Activated CD8-positive, alpha-beta T cell treated with anti-CD3 and anti-CD28 coated beads, Interleukin-2, amount 10 ng/mL, durations not matched to agents 7 days and 5 days (primary cell): ENCODE measurements at places on chromosomes 13 and 19.

- peaks cover 36% of the 10 kb centered on the region for H3K4me1 ChIP-seq
- H3K27me3 ChIP-seq, result peaks cover 7% of the 10 kb centered on the region
- H3K36me3 ChIP-seq, result peaks cover 12% of the 10 kb centered on the region
- H3K27ac ChIP-seq, result peak overlapping the region; percentile 89
- DNase-seq, result no peak
Measured at GRCh38 chr19:42252365-42253244, 2.3 kb downstream of the ERF start.

DNA sequence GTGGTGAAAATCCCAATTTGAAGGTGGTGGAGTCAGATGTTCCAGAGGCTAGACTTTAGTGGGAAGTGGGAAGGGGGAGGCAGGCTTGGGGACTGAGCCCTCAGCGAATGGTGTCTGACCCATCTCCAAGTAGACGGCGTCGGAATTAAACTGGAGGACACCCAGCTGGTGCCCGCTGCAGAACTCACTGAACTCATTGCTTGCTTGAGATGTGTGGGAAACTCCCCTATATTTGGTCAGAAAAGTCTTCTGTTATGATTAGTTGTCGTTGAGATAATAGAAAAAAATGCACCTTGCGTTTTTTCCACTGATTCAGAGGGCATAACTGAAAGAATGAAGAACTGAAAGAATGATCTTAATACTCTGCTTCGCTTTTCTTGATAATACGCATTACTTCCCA, 871 bp upstream of the ZNF583 start:
- peak overlapping the region; percentile 87 for H3K27ac ChIP-seq
- H3K4me1 ChIP-seq, result peaks cover 21% of the 10 kb centered on the region
- H3K4me3 ChIP-seq, result peak overlapping the region; percentile 79

DNA sequence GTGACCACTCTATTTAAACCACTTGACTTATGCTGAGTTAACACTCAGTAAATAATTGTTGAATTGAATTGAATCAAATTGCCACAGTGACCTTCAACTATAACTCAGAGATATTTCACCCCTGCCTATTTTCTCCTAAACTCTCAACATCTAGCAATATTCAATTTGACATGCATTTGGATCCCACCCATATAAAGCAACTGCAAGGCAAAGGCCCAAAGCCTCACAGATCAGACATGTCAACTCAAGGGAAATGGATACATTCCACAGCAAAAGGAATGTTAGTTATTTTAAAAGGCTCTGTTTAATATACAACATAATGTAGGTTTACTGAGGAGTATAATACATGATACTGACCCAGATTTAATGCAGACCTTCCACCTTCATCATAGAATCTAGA, 107.4 kb downstream of the KCTD12 start:
- H3K27me3 ChIP-seq, result no peaks in the 10 kb centered on the region
- no peaks in the 10 kb centered on the region for H3K36me3 ChIP-seq
- no peak overlapping the region for H3K4me3 ChIP-seq

DNA sequence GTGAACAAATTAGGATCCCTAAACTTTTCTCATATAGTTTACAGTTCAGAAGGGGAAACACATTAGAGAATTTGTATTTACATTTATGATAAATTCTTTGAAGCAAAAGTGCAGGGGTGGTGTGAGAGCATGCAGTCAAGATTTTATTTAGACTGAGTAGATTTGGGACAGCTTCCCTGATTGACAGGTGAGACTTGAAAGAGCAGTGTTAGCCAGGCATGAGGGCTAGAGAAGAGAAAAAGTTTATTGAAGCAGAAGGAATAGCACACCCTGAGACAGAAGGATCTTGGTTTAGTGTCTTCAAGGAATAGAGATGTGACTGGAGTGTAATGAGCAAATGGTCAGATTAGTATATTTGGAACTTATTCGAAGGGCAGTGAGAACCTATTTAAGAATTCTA, 50.5 kb downstream of the PDS5B start:
- peaks cover 2% of the 10 kb centered on the region for H3K36me3 ChIP-seq
- H3K4me3 ChIP-seq, result no peak overlapping the region
- H3K27me3 ChIP-seq, result no peaks in the 10 kb centered on the region
- H3K27ac ChIP-seq, result no peak overlapping the region

DNA sequence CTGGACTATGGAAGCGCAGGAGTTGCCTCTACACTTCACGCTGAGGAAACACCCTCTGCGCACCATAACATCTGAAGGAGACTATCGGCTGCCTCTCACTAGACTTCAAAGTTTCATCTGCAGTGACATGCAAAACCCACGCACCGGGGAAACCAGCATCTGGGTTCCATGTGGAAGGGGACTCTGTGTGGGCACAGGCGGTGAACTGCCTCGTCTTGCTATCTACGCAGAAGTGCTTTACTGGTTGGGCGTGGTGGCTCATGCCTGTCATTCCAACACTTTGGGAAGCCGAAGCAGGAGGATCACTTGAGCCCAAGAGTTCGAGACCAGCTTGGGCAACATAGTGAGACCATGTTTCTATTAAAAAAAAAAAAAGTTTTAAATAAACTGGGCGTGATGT, 116.4 kb downstream of the STK24 start:
- no peak overlapping the region for H3K27ac ChIP-seq
- H3K27me3 ChIP-seq, result no peaks in the 10 kb centered on the region
- DNase-seq, result no peak
- peaks cover 57% of the 10 kb centered on the region for H3K36me3 ChIP-seq
- H3K4me3 ChIP-seq, result no peak overlapping the region

DNA sequence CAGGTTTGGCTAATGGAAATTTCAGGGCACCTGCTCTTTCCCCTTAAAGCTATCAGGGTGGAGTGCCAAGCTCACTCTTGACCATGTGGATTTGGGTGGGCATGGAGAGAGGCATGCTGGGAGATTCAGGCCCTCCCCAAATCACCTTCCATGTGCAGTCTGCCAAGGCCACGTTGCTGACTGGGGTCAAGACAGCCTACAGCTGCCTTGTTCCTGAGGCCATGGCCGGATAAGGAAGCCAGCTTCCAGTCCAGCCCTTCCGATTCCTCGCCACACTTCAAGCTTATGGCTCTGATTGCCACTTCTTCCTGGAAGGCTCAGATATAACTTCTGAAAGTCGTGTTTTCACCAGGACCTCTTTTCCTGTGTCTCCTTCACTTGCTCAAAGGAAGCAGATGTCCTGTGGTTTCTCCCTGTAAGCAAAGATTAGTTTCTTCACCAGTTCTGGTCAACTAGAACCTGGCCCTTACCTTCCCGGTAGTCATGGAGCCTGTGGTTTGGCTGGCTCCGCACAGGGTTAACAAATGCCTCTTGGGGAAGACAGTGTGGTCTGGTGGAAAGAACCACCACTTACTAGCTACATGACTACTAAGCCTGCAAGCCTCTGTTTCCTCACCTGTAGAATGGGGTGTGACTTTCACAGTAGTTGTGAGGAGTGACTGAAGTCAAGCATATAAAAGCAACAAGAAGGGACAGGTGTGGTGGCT, 16.1 kb upstream of the TPT1 start:
- DNase-seq, result peak; percentile 47
- H3K4me1 ChIP-seq, result peaks cover 44% of the 10 kb centered on the region
- H3K36me3 ChIP-seq, result peaks cover 43% of the 10 kb centered on the region
- peak overlapping the region; percentile 89 for H3K27ac ChIP-seq
- H3K27me3 ChIP-seq, result no peaks in the 10 kb centered on the region

- H3K27ac ChIP-seq, result no peak overlapping the region
- peaks cover 10% of the 10 kb centered on the region for H3K36me3 ChIP-seq
- H3K4me1 ChIP-seq, result peaks cover 29% of the 10 kb centered on the region
- H3K27me3 ChIP-seq, result no peaks in the 10 kb centered on the region
- DNase-seq, result no peak
- H3K4me3 ChIP-seq, result no peak overlapping the region
Measured at GRCh38 chr13:41955605-41956004, 5.3 kb downstream of the VWA8 start.

DNA sequence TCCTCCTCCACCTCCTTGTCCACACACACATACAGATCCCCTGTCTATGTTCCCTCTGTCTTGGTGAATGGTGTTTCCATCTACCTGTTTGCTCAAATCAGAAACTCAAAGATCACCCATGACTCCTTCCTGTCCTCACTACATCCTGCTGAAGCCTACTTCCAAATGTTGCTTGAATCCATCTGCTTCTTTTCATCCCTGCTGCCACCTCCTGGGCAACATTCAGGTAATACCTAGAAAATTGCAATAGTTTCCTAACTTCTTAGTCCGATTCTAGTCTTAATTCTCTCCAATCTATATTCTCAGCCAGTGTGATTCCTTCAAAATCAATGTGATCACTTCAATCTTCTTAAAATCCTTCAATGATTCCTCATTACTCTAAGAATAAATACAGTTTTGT, 155.5 kb upstream of the STARD13 start:
- H3K27me3 ChIP-seq, result peaks cover 2% of the 10 kb centered on the region
- no peaks in the 10 kb centered on the region for H3K4me1 ChIP-seq
- no peaks in the 10 kb centered on the region for H3K36me3 ChIP-seq
- H3K4me3 ChIP-seq, result no peak overlapping the region
- no peak overlapping the region for H3K27ac ChIP-seq
